ENCODE measurements at places on chromosomes 11 and 22.

- no peak for DNase-seq
These were observed 14.4 kb downstream of the DNAJB13 start for GRCh38 chr11:73965076-73965763.

- no peak for DNase-seq
These were observed 60.9 kb downstream of the TRIM44 start for GRCh38 chr11:35723493-35723892.

GRCh38 chr11:109123816-109124787 is 297.9 kb upstream of the C11orf87 start:
- no peak for DNase-seq

DNA sequence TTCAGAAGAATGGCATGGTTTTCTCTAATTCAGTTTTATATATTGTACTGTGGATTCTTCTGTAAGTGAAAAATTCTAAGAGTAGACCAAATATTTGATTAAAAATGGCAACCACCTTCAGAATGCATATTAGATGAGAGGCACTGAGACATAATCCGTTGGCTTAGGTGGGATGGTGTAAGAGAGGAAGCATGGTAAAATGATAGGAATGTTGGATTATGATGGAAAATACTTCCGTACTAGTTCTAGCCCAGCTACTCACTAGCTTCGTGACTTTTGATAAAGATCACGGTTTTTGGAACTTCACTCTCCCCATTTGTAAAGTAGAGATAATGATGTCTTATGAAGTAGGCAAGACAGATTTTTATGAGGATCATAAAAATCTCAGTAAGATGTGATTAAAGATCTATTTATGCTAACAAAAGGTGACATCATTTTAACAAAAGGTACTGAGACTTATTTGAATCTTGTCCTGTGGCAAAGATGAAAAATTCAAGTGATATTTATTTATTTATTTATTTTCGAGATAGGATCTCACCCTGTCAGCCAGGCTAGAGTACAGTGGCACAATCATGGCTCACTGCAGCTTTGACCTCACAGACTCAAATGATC is 37.5 kb downstream of the UVRAG start:
- DNase-seq = no peak

GRCh38 chr11:9692691-9693090 is 28.8 kb downstream of the SWAP70 start:
- DNase-seq = no peak

- no peak for DNase-seq
These were observed 21.5 kb upstream of the SCARF2 start for GRCh38 chr22:20459152-20459542.

DNA sequence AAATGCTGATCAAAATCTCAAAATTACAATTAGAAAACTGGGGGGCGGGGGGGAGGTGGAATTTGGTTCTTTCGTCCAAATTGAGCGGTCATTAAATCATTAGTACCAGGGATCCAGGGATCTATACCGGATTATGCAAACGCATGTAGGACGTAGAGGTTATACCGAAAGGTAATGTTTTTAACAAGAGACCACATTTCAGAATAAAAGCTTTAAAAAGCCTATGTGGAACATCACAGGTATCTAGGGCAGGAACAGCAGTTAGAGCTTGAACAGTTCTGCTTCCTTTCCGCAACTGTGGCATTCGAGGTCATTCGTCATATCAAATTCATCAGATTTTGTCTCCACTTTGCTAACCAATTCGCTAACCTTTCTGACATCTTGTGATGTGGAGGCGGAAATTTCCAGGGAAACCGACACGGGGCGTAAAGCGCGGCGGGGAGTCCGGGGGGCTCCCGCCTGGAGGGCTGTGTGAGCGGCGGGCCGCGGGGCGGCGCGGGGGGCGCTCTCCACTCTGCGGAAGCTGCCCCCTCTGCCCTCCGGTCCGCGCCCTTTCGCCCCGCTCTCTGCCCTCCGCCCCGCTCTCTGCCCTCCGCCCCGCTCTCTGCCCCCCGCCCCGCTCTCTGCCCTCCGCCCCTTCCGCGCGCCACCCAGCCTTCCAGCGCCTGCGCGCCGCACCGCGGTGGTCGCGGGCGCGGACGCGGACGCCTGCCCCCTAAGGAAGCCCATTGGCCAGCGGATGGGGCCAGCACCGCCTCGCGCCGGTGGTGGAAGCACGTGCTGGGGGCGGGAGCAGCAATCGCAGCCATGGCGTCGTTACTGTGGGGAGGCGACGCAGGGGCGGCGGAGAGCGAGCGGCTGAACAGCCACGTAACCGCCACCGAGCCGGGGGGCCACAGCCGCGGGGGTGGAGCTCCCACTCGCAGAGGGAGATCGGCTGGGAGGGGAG is at the start of gene DDX25:
Gene DDX25, plus strand, starts transcription at position 798 of the 949 bp plus-strand sequence. Its CDS starts 10 bp downstream, at position 808.
- DNase-seq = no peak

- no peak for DNase-seq
These were observed 9.2 kb upstream of the NARS2 start for GRCh38 chr11:78583889-78584288.

DNA sequence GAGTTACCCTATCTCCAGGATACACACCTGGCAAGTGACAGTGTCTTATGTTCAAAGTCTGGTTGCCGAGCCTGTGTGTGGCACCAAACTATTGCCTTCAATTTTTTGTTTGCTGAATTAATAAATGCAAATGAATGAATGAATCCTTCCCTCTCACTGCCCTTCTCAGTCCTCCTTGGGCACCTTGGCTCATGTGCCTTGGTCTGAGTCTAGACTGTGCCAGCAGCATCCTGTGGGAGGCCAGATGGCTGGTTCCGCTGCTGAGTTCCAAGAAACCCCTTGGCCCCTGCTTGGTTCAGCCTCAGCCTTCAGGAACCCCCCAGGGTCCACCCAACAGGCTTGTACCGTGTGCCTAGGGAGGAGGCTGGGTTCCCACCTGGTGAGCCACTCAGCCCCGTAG is 31.0 kb downstream of the TOB2 start:
- DNase-seq = no peak

DNA sequence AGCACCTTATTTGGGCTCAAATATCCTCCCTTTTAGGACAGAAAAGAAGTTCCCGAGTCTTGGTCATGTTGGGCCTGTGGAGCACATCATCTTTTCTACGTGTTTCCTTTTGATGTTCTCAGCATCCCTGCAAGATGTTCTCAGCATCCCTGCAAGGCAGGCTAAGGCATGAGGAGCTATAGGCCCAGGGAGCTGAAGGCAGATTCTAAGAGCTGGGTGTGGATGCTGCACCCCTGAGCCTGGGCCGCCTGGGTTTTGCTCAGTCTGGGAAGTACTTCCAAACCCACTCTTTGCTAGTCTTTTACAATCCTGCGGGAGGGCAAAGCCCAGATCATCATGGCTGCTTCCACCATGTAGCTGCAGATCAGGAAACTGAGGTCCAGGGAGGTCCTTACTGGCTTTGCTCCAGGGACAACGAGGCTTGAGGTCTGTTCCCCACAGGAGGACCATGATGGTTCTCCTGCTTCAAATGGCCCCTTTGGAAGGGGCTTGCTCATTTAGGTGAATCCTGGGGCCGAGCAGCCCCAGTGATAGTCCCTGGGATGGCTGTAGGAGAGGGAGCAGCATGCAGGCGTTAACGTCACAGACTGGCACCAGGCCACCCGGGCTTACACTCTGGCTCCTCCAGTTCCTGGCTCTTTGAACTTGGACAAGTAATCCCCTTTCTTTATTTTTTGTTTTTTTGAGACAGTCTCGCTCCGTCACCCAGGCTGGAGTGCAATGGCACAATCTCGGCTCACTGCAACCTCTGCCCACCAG is 10.6 kb downstream of the LRRC75B start:
- DNase-seq = no peak

- no peak for DNase-seq
These were observed 13.3 kb upstream of the OR56B4 start for GRCh38 chr11:6094186-6094585.

GRCh38 chr11:37171451-37171850 is 573.4 kb upstream of the RAG2 start:
- DNase-seq = no peak
